ENCODE measurements at places on chromosomes 5 and 9.
A peak's percentile ranks its signal among the peaks of the same experiment; 100 is the strongest.

DNA sequence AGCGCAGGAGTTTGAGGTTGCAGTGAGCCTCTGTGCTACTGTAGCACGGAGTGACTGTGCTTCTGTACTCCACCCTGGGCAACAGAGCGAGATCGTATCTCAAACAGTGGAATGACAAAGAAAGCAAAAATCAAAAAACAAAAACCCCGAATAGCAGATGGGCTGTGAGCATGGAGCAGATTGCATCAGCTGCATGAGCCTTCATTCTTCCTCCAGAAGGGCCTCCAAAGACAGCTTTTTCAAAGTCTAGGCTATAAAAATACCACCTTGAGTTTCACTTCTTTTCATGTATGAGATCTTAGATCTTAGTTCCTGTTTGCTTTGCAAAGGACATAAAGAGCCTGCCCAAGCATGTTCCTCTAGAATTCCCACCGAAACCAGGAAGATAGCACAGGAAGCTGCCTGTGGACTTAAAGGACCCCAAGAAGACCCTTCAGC is 15.0 kb upstream of the HSPB3 start:
- DNase-seq, result no peak

GRCh38 chr9:19471737-19472648 is 63.2 kb downstream of the ACER2 start:
- peak; percentile 34 for DNase-seq

GRCh38 chr9:131529597-131530545 is 1.2 kb downstream of the UCK1 start:
- DNase-seq, result no peak

GRCh38 chr5:491856-492155 is 32.4 kb downstream of the SLC9A3 start:
- DNase-seq, result no peak

- DNase-seq, result no peak
Measured at GRCh38 chr5:149901511-149901910, 43.1 kb downstream of the PDE6A start.

GRCh38 chr9:114237781-114238180 is 82.4 kb downstream of the COL27A1 start:
- DNase-seq, result no peak

DNA sequence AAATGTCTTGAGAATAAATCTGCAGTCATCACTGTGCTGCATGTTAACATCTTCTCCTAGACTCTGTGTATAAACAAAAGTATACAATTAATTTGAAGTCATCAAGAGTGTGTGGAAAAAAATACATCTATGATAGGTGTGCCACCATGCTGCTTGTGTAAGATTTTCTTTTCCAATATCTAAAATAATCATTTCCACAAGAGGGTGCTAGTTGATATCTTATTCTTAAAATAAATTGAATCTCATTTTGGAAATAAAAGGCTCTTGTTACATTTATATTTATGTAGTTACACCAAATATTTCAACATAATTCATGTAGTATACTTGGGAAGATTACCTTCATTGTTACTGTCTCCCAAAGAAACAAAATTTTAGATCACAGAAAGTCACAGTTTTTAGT is 14.1 kb upstream of the MOCS2 start:
- no peak for DNase-seq

GRCh38 chr5:54639621-54640020 is 122.1 kb downstream of the SNX18 start:
- DNase-seq, result no peak

GRCh38 chr9:92971121-92971520 is 23.8 kb downstream of the FGD3 start:
- no peak for DNase-seq

GRCh38 chr9:83294816-83295215 is 231.9 kb upstream of the RASEF start:
- DNase-seq, result no peak
